ENCODE measurements at places on chromosomes 7 and 10. TPM values are rescaled to one million over a fixed set of nuclear protein-coding genes. Genes with fewer than 3 reads are reported as not detected.

- DNase-seq = no peak
Measured at GRCh38 chr10:126425489-126426065, 37.3 kb upstream of the ADAM12 start.

- DNase-seq = no peak
Measured at GRCh38 chr7:131826960-131827359, 270.5 kb upstream of the PODXL start.

GRCh38 chr7:15567652-15568051 is 5.8 kb upstream of the AGMO start:
- DNase-seq = no peak

OR13A1 gene
- not detected for total RNA-seq

- no peak for DNase-seq
Measured at GRCh38 chr7:96424411-96424810, 102.5 kb upstream of the SLC25A13 start.

DNA sequence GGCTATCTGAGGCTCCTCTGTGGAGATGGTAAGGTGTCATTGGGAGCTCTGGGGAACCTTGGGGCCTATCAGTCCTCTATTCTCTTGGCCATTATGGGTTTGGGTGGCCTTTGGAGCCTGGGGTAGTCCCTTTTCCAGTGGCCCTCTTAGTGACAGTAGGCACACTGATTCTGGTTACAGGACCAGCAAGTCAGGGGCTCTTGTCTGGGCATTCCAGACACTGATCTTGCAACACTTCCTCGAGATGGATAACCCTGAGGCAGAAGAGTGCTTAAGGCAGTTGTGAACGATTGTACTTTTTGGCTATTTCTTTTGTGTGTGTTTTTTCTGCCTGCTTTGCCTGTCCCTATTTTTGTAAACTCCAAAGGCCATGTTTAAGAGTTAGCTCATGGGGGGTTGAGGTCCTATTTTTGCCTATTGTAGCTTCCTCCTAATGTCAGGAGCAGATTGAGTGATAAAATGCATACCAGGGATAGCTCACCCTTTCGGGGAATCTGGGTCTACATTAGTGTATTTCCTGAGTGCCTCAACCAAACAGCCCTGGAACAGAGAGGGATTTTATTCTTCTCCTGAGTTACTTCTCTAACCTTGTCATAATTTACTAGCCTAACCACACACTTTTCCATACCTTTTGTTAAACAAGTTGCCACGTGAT is 61.2 kb downstream of the PRKAR2B start:
- no peak for DNase-seq

PPP2R2D gene
- 24.6 TPM for total RNA-seq

DNA sequence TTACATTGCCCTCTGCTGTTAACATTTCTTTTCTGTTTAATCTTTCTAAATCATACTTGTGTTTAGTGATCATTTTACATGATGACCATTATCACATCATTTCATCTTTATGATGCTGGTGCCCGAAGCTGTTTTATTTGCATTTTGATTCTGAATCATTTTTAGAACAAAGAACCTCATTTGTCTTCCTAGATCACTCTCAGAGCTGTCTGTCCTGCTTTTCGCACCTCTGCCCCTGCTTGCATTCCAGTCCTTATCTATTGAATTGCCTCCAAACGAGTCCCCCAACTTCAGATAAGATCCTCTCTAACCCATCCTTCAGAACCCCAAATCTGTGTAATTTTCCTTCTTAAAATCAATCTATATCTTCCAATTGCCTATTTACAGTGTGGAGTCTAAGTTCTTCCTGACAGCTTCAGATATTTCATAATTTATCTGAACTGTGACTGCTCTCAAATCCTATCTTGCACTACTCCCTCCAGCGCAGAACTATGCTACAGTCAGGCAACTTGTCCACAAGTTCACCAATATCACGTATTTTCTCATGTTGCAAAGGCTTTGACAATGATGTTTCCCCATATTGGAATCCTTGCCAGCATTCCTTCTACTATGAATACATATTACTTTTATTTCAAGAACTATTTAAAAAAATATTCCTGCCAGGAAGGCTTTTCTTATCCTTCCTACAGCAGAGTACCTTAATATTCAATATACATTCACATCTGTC is 346.5 kb upstream of the CACNA2D1 start:
- DNase-seq = no peak

CLDN4 gene
- total RNA-seq = not detected

GRCh38 chr7:80847895-80848294 is 71.0 kb downstream of the SEMA3C start:
- DNase-seq = no peak

- no peak for DNase-seq
Measured at GRCh38 chr7:27689150-27689549, 26.5 kb upstream of the HIBADH start.

DNA sequence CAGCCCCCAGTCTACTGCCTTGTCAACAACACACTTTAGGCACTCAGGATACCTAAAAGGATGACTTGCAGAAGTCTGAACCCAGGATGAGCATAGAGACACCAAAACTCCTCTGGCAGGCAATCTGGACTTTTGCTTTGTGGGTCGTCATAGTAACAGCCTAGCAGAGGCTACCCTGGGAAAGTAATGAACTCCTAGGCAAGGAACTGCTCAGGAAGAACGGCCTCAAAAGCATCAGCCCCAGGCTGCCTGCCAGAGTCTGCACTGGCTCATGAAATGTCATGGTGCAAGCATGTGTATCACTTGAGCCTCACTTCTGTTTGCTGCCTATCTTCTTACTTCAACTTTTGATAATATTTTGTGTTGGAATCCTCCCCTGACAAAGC is 715.1 kb downstream of the GRID1 start:
- DNase-seq = no peak

DNA sequence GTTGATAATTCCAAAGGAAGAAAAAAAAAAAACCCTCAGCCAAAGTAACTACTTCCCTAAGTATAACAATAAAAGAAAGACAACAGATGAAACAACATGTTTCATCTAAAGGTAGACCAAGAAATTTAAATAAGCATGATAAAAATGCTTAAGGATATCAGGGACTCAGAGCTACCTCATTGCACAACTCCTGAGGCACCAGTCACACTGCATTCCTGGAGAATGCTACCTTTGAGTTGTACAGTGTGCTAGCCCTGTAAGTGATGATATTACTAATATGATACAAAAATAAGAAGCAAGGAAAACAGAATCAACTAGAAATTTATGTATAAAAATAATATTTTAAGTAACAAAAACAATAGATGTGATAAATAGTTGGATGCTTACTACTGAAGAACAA is 29.5 kb upstream of the C7orf33 start:
- DNase-seq = no peak

ELAPOR2 gene
- total RNA-seq = 0.11 TPM

- no peak for DNase-seq
Measured at GRCh38 chr10:122237331-122237990, 33.6 kb upstream of the BTBD16 start.

DNA sequence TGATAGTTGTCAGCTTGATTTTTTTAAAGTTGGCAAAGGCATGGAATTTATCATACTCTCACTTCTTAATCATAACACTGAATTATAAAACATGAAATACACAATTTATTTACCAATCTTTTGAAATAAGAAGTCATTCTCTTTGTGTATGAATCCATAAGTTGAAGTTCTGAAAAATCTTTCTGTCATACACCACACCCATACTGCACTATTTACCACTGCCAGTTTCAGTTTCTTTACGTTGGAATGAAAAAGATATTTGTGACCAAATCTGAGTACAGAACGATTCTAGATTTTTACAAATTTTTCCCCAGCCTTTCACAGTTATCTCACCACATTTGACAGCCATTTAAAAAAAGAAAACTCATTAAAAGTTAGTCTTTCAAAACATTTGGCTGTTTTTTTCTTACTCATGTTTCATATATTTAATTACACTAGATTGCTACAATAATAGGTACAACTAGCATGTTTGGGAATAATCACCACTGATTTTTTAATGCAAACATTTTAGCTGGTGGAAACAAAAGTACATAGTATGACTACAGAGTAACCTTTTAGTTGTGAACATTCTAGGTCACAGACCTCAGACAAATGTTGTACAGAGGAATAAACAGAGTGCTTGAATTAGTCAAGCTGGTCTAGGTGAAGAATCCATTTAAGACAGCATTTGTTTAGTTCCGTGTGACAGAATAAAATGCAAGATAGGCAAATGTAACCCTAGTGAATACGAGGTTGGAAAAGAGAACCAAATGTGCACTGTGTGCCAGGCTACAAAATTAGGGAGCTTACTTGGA is 185.0 kb upstream of the LRRN3 start:
- no peak for DNase-seq

GRCh38 chr7:531777-532176 is 12.1 kb upstream of the PDGFA start:
- no peak for DNase-seq

AGR3 gene
- not detected for total RNA-seq

GRCh38 chr7:139118805-139119485 is 9.4 kb upstream of the ZC3HAV1 start:
- DNase-seq = no peak

DNA sequence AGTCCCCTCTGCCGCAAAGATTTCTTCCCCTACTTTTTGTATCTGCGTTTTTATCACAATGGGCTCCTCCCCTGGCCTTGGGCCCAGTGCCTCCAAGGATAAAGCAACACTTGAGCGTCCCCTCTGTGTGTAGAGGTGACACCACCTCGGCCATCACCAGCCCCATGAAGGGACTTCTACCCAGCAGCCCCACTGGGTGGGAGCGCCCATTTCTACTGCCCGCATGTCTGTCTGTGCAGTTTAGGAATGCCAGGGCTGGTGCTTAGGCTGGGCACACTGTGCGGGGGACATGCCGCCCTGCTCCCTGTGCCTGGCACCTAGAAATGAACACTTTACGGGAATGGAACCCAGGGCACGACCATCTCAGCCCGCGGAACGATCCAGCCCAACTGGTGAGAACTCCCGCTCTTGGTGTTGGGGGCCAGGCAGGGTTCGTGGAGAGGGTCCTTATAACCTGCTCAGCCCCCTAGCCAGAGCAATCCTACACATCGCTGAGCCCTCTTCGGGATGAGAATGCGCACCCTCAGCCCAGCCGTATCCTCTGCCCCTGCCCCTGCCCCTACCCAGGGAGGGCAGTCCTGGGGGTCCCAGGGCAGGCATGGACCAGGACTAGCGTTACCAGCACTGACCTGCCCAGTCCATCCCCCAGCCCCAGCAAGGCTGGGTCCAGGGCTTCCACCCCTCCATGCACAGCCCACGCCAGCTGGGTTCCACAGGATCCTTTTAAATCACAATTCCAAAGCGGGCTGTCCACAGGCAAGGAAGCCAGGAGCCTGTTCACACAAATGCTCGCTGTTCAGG is 12.8 kb downstream of the CRYGN start:
- no peak for DNase-seq

GPR26 gene
- not detected for total RNA-seq

- DNase-seq = no peak
Measured at GRCh38 chr10:117685431-117685830, 142.9 kb downstream of the EMX2 start.

DNA sequence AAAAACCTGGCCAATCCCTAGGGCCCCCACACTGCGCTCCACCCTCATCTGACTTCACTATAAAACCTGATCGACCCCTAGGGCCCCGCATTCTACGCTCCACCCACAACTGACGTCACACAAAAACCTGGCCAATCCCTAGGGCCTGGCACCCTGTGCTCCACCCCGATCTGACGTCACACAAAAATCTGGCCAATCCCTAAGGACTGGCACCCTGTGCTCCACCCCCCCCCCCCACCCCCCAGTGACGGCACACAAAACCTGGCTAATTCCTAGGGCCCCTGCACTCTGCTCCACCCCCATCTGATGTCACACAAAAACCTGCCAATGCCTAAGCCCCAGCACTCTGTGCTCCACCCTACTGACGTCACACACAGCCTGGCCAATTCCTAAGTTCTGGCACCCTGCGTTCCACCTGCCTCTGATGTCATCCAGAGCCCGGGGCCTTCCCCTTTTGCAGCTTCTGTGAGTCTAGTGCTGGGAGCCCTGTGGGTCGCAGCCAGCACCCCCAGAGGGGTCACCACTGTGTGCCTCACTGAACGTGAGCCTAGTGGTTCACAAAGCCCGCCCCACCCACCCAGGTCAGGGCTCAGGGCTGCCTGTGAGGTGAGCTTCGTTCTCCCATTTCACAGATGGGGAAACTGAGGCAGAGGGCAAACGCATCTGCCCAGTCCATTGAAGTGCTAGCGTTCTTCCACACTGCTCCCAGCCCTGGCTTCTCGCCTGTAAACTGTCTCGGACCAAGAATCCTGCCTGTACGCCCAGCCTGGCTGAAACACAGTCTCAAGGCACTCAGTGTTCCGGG is 40.6 kb downstream of the MICALL2 start:
- DNase-seq = no peak
